ENCODE measurements at places on chromosomes 6 and 20.

GRCh38 chr20:60087563-60088105 lies 129.4 kb downstream of the CDH26 start:
- DNase-seq = no peak

DNA sequence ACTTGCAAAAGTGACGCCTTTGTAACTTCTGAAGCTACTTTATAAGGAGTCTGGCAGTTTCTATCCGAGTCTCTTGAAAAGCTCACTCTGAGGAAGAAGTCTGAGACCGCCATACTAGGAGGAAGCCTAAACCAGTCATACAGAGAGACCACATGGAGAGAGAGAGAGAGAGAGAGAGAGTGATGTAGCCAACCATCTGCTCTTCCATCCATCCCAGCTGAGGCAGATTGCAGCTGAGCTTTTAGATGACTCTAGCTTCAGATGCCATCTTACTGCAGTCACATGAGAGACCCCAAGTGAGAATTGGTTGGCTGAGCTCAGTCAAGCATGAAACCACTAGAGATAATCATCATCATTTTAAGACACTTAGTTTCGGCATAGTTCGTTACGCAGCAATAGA lies 15.0 kb upstream of the DTNBP1 start:
- DNase-seq = no peak

- no peak for DNase-seq
These were observed 38.4 kb upstream of the GCNT2 start for GRCh38 chr6:10482636-10483257.

- no peak for DNase-seq
These were observed 13.5 kb downstream of the PTPN1 start for GRCh38 chr20:50523552-50524167.

- DNase-seq = no peak
These were observed 1.3 kb upstream of the ASXL1 start for GRCh38 chr20:32356622-32357374.

- no peak for DNase-seq
These were observed 12.4 kb downstream of the DSN1 start for GRCh38 chr20:36761125-36761524.

GRCh38 chr6:151681433-151682059 lies 125.9 kb upstream of the ESR1 start:
- no peak for DNase-seq

DNA sequence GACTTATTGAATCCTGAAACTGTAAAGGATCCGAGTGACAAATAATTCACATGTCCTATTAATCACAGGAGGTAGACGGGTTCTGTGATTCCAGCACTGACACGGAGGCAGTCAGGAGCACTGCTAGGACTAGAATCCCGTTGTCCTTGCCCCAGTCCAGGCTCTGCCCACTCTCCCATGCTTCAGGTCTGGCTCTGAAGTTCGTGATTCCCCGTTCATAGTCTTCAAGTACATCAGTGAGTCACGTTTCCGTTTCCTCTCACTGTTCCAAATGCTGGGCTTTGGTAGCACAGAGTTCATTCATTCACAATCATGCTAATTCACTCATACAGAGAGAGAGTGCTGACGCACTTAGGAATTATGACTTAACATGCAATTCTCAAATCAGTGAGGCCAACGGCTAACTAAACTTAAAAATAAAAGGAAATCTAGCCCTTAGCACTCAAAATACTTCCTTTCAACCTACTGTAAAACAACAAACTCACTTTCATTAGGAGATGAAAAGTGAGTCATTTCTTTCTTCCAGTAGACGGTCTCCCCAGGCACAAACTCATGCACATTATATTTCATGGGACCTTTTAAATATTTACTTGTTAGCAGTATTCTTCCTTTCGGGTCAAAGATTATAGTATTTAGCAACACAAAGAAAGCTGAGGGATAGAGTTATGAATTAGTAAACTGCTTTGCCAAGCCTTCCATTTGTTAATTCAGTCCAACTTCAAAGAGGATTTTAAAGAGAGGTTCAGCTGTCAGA lies 94.0 kb upstream of the NHSL1 start:
- DNase-seq = peak; percentile 40

GRCh38 chr6:75748743-75749538 lies at the start of gene MYO6:
Gene MYO6 (plus strand): TSS chr6:75749239. CDS start chr6:75817548, 68,309 bp downstream.
- peak; percentile 41 for DNase-seq

DNA sequence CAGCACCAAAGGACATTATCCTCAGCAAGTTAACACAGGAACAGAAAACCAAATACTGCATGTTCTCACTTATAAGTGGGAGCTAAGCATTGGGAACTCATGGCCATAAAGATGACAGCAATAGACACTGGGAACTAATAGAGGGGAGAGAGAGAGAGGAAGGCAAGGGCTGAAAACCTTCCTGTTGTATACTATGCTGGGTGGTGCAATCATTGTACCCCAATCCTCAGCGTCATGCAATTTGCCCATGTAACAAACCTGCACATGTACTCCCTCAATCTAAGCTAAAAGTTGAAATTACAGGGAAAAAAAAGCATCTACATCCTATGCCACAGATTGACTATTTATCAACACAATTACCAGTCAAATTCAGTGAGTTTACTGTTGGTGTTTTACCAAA lies 20.0 kb upstream of the VNN1 start:
- no peak for DNase-seq

DNA sequence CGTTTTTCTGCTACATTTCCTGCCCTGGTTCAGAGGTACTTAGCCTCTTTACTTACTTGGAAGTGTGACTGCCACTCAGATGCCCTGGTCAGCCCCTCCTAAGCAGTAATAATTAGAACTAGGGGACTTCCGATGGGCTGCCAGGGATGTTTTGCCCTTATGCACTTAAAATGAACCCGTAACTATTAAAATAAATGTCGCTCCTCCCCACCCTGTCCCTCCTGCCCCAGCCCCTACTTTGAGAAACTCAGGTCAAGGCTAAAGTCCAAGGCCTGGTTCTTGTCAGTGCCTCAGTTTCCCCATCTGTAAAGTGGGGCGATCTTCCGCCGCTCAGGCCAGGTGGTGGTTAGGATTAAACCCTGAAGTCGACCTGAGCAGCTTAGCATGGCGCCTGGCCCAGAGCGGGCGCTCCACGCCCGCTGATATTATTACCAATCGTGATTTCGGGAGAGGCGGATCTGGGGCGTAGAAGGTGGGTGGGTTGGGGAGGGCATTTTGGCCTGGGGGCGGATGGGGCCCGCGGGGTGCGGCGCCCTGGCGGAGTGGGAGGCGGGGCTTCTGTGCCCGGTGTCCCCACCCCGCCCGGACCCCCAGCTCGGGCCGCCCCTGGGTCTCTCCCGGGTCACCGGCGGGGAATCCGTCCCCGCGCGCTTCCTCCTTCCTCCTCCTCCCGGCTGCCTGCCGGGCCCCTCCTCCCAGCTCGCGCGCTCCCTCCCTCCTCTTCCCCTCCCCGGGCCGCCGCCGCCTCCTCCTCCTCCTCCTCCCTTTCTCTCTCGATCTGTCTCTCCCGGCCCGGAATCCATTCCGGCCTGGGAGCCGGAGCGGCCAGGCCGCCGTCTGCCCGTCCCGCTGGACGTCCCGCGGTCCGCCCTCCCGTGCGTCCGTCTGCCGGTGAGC lies at the start of gene SRC:
TSS of gene SRC (plus strand) at position 802 of the 897 bp plus-strand sequence. CDS start 38,014 bp downstream, outside the sequence.
- DNase-seq = peak; percentile 48

DNA sequence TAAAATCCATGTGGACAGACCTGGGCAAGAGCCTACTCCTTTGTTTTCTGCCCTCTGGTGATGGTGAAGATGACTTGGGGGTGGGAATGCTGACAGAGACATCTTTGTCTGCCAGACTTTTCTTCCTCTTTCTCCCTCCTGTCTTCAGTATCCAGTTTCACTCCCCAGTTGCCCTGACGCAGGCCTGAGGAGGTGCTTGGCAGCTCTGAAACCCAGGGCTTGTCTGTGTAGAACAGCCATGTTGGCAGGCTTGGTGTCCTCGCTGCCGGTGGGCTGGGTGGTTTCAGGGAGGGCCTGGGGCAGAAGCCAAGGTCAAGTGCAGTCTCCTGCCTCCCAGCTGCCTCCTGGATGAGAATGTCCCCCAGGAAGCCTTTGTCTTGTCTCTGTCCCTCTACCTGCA lies 22.5 kb downstream of the CCDC167 start:
- DNase-seq = no peak

- no peak for DNase-seq
These were observed 15.1 kb downstream of the BMP7 start for GRCh38 chr20:57251344-57251743.

DNA sequence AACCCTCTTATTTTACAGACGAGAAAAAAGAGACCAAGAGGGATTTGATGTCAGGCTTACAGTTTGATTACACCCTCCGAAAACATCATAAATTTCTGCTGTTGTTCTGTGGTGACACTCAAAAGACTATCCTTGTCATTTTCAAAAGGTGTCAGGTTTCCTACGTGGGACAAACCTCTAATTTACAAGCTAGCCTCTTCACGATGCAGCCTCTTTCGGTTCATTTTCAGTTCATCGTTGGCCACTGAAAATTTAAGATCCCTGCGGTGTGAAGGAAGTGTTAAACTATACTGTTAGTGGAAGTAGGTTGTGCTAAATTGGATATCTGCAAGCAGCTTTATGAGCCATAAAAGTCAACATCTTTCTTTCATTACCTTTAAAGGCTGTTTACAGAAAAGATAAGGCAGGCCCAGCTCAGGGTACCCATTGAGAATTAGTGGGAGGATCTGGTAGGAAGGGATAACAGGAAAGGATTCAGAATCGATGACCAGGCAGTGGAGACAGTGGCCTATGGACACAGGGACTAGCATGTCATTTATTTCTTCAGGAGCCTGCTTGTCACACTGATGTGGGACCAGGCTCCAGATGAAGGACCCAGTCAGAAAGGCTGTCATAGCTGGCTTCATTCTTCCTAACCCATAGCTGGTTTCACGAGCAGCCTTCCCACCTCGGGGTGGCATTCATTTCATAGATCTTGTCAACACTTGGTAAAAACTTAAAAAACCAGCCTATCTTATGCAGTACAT lies 329.1 kb upstream of the SOX4 start:
- no peak for DNase-seq

DNA sequence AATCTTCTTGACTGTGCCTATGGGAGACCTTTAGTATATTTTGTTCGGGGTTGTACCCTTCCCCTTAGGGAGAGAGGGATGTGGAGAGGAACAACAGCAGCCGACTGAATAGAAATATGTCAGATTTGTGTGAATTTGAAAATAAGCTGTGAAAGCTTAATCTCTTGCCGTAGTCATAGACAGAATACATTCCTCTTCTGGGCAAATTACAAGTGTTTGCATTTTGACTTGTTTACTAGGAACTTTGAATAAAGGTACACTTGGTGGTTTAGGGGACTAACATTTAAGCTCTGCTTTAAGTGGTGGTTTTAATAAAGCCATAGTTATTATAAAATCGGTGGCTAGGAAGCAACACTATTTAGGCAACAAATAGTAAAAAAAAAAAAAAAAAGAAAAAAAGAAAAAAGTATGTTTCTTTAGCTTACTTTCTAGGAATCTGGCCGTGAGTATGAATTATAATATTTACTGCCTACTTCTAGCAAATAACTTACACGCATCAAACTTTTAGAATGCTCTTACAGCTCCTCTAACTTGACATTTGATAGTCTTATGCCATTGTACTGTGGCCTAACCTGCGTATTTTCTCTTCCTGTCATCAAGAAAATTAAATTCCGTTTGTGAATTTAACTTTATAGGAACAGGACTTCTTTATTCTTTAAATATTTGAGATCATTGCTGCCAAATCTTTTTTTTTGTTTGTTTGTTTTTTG lies 65.1 kb downstream of the ZBTB2 start:
- no peak for DNase-seq

- no peak for DNase-seq
These were observed 455.3 kb downstream of the HACE1 start for GRCh38 chr6:104404377-104404776.

- DNase-seq = no peak
These were observed 146.4 kb upstream of the GGTLC1 start for GRCh38 chr20:24134930-24135329.
